ENCODE measurements at places on chromosomes 1 and 21.

DNA sequence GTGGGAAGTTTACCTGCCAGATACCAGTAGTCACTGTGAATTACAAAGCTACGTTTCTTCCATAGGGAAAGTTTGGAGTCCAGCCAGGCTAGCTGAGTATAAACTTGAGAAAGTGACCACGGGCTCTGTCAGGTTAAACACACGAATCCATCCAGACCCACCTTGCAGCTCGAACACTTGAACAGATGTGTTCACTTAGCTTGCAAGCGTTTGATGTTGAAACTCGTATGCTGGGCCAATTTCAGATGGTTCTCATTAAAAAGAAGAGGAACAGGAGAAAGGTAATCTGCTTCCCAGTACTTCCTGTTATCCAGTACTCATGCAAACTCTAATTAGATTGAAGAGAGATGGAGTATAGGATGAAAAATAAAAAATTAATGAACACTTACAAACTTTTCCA lies 636.4 kb downstream of the SMYD3 start:
- DNase-seq, result no peak

DNA sequence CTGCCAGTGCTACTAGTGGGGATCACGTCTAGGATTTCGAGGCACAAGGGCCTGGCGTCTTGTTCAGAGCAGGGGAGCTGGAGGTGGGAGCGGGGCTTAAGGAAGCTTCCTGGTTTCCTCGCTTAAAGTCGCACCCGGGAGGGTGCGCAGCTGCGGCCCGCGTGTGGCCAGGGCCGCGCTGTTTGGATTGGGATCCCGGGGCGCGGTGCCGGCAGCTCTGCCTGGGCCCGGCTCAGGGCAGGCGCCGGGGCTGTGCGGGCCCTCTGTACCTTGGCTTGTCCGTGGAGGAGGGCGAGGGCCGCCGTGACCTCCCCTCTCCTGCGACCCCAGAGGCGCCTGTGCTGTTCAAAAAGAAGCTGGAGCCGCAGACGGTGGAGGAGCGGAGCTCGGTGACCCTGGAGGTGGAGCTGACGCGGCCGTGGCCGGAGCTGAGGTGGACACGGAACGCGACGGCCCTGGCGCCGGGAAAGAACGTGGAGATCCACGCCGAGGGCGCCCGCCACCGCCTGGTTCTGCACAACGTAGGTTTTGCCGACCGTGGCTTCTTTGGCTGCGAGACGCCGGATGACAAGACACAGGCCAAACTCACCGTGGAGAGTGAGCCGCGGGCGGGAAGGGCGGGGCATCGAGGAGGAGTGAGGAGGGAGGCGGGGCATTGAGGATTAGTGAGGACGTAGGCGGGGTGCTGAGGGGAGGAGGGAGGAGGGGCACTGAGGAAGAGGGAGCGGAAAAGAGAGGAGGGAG lies 67.8 kb downstream of the OBSCN start:
- peak; percentile 96 for DNase-seq

DNA sequence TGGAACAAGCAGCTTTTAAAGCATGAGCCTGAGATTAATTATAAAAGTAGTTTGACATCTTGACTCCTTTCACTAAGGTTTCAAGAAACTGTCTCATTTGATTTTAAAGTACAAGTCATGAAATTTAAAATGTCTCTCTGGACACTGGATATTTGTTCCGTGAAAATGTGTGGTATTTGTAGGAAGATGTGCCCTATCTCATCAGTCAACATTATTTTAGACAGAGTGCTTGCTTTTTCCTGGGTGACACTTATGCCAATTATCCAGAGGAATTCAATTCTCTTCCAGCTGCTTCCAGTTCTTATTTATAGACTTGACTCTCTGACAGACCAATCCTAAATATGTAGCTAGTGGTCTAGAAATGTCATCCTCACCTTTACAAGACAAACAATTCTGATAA lies 300.4 kb downstream of the PLA2G4A start:
- DNase-seq, result no peak

DNA sequence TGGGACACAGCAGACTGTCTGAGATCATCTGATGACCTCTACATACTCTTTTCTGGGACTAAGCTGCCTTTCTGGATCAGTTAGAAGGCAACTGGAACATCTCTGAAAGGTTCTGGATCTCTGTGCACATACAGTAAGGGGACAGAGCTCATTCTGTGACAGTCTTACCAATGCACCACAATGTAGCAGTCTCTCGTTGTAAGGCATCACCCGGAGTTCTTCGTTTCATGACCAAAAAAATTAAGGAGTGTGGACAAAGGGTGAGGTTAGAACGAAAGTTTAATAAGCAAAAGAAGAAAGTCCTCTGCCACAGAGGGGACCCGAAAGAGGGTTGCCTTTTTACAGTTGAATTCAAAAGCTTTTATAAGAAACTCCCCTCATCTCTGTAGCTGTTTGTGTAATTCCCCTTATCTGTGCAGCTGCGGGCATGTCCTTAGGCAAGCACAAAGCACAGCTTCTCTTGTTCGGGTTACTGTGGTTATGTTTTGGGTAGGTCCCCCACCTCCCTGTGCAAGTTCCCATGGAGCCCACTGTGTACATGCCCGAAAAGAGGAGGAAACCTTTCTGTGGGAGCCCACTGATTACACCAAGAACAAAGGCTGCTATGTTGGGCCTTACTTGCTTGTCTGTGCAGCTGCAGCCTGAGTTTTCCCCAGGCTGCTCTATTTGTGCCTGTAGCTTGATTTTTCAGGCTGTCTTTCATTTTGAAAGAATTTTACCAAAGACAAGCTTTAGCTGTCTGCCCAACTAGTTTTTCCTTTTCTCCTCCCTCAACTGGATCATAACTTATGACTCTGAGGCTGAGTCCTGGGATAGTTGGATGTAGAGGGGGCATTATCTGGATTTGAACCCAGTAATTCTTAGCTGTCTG lies 53.1 kb upstream of the CACNA1E start:
- no peak for DNase-seq

DNA sequence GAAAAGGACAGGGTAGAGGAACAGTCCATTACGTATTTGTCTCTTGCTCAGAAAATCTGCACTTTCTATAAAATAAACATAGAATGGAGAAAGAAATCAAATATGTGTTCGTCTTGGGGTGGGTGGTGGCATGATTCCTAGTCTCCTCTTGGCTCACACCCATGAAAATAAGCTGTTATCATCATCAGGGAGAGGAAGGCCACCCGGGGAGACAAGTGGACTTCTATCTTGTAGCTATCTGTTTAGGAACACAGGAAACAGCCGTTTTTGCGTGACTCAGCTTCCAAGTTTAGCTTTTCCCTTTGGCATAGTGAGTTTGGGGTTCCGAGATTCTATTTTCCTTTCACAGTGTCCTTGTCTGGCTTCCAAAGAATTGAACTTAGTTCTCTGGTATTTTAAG lies 622.3 kb downstream of the PTPRU start:
- no peak for DNase-seq

DNA sequence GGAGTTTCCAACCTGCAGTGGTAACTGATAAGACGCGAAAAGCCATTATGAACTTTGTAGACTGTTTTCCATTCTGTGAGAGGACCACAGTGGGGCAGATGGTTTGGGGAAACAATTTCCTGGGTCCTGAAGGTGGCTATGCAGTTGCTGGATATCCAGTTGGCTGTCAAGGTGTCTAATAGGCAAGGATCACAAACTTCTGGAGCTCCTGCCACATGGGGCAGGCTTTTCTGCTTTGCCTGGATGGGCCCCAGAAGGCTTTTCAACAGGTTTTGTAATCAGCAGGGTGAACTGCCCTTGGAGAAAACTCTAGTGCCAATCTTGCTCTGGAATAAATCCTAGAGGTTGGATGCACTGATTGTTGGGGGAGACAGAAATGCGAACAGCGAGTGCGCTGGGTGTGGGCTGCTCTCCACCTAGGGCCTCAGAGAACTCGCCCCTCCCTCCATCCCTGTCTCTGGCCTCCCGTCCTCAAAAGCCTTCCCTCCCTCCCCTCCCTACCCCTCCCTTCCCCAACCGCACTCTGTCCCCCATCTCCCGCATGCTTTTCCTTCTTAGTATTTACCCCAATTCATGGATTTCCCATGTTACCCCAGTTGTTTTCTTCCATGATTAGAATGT lies 210.3 kb upstream of the USP24 start:
- no peak for DNase-seq

- no peak for DNase-seq
These were observed 115.6 kb upstream of the ADAMTS5 start for GRCh38 chr21:27082431-27083010.

DNA sequence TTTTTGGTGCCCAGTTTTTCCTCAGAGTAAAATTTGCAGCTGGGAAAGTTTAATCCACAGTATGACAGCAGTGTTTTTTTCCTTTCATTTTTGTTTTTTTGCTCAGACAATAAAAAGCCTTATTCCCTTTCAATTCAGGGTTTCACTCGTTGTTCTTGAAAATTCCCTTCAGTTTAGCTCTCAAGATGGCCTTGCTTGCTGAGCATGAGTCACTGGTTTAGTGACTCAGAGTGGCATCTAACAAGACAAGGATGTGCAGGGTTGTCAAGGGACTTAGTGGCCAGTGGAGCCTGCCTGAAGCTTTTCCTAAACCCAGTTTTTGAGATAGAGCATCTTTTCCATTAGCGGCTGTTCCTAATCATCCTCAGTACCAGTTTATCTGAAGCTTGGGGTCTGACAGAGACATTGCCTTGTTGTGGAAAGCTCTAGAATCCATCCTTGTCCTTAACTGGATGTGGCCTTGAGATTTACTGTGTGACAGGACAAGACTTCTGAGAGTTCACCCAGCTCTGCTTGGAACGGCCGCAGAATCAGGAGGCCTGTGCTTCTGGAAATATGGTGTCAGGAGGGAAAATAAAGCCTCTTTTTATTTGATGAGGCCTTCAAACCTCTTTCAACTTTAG lies 48.4 kb upstream of the DNAJC6 start:
- DNase-seq, result no peak

GRCh38 chr1:156874572-156875340 lies 14.1 kb downstream of the NTRK1 start:
- DNase-seq, result no peak

DNA sequence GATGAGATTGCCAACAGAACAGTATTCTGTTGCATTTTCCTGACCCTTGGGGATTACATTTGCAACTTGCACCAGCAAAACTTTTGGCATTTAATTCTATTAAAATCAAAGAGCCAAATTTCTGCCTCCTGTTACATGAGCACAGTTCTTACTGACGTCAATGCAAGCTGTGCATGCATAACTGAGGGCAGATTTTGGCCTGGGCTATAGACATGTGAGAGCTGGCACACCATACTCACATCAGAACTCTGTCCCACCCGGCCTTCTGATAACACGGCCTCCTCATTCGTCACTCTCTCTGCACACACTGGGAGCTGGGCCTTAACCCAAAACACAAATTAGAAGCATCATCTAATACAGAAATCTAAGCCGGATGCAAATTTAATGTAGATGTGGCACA lies 31.5 kb downstream of the PAPPA2 start:
- DNase-seq, result no peak

- DNase-seq, result no peak
These were observed 125.2 kb downstream of the SYF2 start for GRCh38 chr1:25106976-25107642.

DNA sequence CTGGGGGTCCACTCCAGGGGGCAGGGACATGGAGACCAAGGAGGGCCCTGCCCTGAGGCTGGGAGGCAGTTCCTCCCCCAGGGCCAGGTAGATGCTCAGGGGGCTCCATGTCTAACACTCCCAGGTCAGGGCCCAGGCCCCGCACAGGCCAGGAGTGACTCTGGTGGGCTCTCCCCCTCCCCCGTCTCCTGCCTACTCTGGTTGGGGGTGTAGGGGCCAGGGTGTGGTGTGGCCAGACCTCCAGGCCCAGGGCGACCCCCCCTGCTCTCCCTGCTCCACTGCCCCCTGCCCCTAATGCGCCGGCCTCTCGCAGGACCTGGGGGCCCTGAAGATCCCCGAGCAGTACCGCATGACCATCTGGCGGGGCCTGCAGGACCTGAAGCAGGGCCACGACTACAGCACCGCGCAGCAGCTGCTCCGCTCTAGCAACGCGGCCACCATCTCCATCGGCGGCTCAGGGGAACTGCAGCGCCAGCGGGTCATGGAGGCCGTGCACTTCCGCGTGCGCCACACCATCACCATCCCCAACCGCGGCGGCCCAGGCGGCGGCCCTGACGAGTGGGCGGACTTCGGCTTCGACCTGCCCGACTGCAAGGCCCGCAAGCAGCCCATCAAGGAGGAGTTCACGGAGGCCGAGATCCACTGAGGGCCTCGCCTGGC lies 19.7 kb upstream of the CCDC27 start:
- no peak for DNase-seq

GRCh38 chr1:98325646-98326440 lies 335.7 kb upstream of the SNX7 start:
- DNase-seq, result no peak

GRCh38 chr1:185540295-185540694 lies 193.9 kb upstream of the HMCN1 start:
- no peak for DNase-seq

- no peak for DNase-seq
These were observed 27.3 kb upstream of the A3GALT2 start for GRCh38 chr1:33348194-33348593.

GRCh38 chr1:48093696-48094528 lies 96.7 kb upstream of the TRABD2B start:
- DNase-seq, result peak; percentile 76

GRCh38 chr1:162974810-162975209 lies 94.4 kb upstream of the RGS4 start:
- no peak for DNase-seq

GRCh38 chr21:16302851-16303282 lies 573.1 kb downstream of the USP25 start:
- DNase-seq, result no peak

DNA sequence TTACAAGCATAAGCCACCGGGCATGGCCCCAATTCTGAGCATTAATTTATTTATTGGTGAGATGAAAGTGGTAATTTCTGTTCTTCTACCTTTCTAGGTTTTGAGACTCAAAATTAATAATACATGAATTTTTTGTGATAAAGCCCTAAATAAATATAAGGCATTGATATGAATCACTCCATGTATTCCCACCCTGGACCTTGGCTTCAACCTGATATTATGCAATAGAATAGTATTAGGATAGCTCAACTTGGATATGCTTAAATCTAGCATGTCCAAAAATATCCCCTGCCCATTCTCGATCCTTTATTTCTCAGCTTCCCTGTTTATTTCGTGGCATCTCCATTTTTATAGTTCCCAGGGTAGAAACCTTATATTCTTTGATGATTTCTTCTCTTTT lies 2.5 kb downstream of the AGL start:
- no peak for DNase-seq

- DNase-seq, result no peak
These were observed 60.9 kb downstream of the TNN start for GRCh38 chr1:175128523-175128922.

DNA sequence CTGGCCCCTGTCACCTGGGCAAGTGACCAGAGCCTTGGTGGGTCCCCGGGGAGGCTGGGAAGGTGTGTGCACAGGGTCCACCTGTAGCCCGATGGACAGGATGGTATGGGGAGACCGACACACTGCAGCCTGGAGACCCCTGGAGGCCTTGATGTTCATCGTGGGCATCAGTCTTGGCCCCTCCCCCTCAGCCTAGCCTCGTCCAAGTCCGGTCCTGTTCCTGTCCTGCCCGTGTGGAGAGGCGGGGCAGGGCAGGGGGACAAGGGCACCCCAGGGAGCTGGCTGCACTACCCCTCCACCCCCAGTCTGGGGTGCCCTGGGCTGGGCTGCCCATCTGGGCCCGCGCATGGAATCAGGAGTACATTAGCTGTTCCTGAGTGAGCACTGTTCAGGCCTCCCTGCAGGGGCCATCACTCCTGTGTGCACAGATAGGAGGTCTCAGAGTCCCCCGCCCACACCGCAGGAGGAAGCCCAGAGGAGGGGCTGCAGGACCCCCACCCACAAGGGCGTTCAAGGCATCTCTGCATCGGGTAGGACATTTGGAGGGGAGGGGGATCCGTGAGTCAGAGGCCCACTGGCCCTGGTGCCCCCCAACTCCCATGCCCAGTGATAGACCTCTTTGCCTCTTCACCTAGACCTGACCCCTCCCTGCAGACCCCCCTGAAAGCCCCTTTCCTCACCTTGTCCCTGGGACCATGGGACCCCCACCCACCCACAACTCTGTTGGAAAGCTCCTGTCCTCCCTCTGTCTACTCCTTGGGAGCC lies 63.2 kb downstream of the WNT9A start:
- no peak for DNase-seq
